HS-5 (cell line): ENCODE measurements at places on chromosomes 3 and 15.

GRCh38 chr3:147816752-147817151 is 407.6 kb downstream of the ZIC1 start:
- DNase-seq: no peak

DNA sequence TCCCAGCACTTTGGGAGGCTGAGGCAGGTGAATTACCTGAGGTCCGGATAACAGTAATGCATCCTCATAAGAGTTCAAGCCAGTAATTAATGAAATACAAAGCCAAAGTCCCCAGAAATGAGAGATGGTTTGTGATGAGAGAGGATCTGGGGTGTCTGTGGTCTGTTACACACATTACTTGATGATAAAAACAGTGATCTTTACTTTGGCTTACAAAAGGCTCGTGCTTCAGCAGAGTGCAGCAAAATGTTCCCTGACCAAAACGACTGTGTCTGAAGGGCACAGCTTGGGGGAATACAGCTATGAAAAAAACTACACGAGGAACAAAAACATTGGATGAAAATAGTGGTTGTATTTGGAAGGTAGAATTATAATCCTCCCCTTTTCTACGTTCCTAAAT is 40.9 kb downstream of the CRTC3 start:
- DNase-seq: no peak

DNA sequence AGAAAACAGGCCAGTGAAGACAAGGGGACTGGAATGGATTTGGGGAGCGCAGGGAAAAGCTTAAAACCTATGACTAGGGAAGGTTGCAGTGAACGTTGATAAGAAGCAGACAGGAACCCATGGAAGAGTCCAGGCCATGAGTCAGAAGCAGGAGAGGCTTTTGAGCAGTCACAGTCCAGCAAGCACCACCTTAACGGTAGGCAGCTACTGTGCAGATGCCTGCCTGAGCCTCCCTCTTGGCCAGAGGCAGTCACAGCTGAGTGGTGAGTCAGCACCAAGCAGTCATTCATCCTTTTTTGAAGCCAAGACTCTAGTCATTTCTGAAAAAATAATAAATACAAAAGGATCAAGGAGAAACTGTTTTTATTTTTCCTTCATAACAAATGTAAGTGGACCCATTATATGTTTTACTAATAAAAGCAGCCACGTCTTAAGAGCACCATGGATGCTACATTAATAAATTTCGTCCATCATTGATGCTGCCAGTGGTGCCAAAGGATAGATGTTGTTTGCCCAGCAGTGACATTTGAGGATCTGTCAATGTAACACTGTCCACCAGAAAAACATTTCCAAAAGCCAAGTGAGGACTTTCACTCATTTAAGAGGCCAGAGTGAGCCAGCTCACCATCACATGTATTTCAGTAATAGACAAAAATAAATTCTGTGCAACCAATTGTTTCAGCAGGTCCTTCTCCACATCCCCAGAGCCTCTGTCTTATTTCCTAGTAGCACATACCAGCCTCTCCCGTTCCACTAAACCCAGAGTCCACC is 42.1 kb upstream of the ACTC1 start:
- DNase-seq: peak; percentile 77

DNA sequence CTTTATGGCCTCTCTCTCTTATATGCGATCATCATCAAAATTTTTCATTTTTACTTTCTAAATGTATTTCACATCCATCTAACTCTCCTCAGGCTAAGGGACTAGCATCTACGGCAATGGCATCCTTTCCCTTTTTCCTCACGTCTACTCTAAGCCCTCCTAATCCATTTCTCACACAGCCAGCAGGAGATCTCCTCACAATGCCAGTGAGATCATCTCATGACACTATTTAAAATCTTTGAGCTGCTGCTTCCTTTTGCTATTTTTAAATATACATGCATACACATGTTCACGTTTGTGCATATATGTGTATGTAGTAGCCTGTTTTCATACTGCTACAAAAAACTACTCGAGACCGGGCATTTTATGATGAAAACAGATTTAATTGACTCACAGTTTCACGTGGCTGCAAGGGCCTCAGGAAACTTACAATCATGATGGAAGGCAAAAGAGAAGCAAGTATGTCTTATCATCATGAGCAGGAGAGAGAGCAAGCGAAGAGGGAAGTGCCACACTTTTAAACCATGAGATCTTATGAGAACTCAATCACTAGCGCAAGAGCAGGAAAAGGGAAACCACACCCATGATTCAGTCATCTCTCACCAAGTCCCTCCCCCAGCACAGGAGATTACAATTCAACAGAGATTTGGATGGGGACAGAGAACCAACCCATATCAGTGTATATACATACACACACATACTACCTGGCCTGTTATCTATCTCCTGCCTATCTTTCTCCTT is 599.2 kb upstream of the ROBO1 start:
- DNase-seq: no peak

- DNase-seq: no peak
Measured at GRCh38 chr3:119676020-119676419, 1.2 kb downstream of the COX17 start.

- no peak for DNase-seq
Measured at GRCh38 chr3:183098536-183099025, 715 bp downstream of the MCCC1 start.

DNA sequence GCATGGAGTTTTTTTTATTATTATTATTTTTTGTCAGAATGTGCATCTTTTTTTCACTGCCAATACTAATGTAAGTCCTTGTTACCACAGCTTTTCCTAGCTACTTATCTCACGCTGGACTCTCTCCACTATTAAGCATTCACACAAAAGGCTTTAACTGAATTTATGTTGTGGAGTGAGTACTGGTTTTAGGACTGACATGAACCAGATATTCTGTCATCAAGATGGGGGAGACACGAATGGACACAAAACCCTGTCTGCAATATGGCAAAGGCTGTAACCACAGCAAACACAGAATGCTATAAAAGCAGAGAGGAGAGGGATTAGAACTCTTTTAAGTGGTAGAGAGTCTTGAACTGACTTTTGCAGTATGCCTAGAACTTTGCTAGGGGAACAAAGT is 592.2 kb upstream of the TBL1XR1 start:
- no peak for DNase-seq

- DNase-seq: no peak
Measured at GRCh38 chr15:67116742-67117141, 51.3 kb downstream of the SMAD3 start.

DNA sequence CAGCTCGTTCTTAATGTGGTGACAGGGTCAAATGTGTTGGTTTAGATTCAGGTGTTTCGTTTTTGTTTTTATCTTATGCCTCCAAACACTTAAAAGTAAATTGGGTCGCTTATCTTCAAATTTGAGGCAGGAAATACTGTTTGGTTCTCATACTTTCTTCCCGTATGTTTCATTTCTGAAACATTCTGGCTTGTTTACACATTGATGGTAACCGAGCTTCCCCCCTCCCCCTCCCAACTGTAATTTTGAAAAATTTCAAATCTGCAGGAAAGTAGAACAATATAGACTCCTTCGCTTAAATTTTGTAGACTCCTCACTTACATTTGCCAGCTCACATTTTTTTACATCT is 64.9 kb downstream of the CMTM8 start:
- no peak for DNase-seq

GRCh38 chr15:37101980-37102304 is 1.6 kb upstream of the MEIS2 start:
- no peak for DNase-seq

DNA sequence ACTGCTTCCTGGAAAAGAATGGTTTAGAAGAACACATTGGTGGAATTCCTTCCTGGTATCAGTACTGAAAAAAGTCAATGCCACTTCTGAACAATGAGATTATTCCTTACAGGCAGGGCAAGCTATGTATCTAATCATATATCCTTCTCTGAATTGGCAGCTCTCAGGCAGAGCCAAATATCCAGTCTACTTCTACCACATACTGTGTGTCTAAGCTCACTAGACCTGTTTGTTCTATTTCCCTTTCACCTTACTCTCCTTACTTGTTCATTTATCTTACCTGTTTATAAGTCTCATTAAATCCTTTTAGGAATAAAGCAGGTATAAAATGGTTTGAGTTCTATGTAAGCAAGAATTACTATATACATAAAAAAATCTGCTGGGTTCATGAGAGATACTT is 8.3 kb downstream of the SETMAR start:
- no peak for DNase-seq

DNA sequence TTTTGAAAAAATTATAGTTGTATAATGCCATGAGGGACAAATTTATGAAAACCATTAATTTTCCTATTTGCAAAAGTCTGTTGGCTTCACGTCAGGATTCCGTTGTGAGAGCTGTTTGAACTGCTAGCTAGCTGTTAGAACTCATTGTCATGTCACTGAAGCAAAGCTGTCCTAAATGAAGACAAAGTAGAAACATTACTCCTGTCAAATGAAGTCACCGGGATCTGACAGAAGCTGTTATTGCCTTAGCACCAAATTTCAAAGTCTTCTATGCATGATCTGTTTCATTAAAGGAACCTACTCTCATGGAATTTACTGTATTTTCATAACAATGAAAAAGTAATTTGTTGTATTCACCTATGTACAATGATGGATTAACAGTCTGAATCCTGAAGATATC is 479.8 kb downstream of the PLOD2 start:
- no peak for DNase-seq

DNA sequence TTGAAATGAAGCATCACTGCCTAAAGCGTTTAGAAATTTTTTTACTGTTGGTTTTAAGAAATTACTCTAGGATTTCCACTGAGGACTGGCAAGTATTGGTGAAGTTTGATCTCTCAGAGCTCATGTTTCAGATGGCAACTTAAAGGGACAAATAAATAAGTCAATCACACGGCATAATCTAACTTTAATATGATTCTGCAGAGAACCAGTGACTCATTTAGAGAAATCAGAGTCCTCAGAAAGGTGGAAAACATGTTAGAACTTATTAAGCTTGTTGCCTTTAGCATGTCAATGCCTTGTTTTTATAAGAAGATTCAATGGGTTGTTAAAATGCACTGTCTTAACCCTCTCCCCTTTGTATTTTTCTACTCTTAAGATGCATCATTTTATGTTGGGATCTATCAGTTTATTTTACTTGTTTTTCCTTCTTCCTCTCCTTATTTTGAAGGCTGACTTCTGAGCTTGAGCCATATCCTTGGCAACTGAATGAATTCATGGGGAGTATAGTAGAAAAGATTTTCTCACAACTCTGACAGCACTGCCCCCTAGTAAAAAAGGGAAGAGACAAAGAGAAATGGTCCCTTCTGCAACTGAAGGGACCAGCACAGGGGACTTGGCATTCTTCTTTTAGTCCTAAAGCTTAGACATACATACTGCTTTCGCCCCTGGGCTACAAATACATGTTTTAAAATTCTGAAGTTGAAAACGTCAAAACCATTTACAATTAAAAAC is 431.2 kb downstream of the LPP start:
- DNase-seq: no peak

- no peak for DNase-seq
Measured at GRCh38 chr3:112333381-112334317, 693 bp downstream of the CD200 start.

DNA sequence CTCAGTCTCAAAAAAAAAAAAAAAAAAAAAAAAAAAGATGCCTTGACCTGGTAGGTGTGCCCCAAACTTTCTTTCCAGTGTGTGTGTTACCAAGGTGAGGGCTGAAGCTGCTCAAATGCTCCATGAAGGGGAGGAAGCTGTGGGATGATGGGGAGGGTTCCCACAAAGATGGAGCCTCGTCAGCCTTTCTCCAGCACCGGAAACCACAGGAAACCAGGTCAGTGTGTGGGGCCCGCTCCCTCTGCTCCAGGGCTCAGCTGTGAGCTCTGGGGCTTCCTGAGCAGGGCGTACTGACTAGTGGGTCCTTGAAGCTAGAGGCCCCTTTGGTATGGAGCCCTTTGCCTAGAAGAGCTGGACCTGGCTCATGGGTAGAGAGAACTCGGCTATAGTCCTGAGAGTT is 681 bp upstream of the IL17RE start:
- no peak for DNase-seq

DNA sequence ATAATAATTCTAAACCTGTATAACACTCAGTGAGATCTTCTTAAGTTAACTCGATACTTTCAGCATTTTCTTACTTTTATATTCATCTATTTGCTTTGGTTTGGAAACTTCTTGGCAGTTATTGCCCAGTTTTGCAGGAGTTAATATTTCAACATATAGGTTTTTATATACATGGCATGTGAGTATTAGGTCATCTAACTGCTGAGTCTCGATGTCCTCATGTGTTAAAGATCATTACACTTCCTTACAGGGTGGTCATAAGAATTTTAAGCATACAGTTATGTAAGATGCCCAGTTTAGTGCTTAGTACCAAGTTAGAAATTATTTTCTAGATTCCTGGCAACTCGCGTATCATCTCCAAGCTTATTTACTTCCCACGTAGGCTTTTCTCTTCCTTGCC is 62.9 kb downstream of the TMEM39A start:
- no peak for DNase-seq

DNA sequence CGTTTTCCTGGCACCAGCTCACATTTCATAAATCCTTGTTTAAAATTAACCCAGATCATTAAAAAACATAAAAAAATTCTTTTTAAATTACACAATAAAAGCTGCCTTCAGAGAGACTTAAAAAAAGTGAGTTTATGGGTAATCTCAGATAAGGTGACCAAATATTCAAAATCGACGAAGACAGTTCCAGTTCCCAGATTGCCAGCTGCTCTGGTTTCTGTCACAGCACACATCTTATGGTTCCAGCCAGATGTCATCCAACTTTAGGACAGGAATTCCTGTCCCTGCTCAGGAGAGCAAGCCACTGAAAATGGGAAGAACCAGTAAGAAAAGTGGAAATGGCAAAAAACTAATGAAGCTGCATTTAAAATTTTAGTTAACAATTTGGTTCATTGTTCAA is 15.8 kb upstream of the ZNF770 start:
- no peak for DNase-seq

DNA sequence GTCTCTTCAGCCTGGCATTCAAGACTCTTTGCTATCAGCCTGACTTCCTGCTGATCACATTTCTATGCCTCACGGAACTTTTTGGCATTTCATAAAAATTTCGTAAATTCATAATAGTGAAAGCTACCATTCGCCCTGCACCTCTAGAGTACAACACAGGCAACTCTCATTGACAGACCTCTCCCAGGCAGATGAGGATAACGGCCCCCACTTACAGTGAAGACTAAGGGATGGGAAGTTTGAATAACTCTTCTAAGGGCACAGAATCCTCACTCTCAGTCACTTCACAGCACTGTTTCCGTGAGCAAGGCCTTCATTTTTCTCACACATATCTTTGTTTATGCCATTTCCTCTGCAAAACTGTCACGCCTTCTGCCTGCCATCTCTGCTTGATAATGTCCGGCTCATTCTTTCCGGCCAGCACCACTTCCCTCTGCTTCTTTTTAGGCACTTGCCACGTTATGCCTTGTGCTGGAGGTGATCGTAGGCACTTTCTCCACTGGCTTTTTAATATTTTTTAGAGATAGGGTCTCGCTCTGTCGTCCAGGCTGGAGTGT is 224.1 kb upstream of the HES1 start:
- no peak for DNase-seq

- no peak for DNase-seq
Measured at GRCh38 chr15:84982301-84982920, 755 bp downstream of the PDE8A start.

- DNase-seq: no peak
Measured at GRCh38 chr15:80838012-80838411, 58.8 kb downstream of the CEMIP start.
